Adipose tissue (tissue), 3 donors: ENCODE measurements at places on chromosomes 16 and 17. TPM values are rescaled to one million over a fixed set of nuclear protein-coding genes. Genes with fewer than 3 reads are reported as not detected.

Gene HS3ST3B1
- polyA plus RNA-seq, result 0.67 TPM

Gene MYOCD
- polyA plus RNA-seq, result 0.64 TPM

Gene TRPV3
- polyA plus RNA-seq, result 0.31 TPM

Gene DNAH9
- 2.2 TPM for polyA plus RNA-seq

Gene TRIM37
- polyA plus RNA-seq, result 10.2 TPM

Gene KCTD19
- polyA plus RNA-seq, result not detected

Gene SOST
- not detected for polyA plus RNA-seq

Gene KRTAP4-5
- polyA plus RNA-seq, result not detected

Gene SOX9
- 10.9 TPM for polyA plus RNA-seq

Gene CYLD
- 11.9 TPM for polyA plus RNA-seq

Gene KDM6B
- polyA plus RNA-seq, result 21.6 TPM

Gene TBC1D3I
- not detected for polyA plus RNA-seq

Gene PNMT
- 3.3 TPM for polyA plus RNA-seq

Gene MT1E
- polyA plus RNA-seq, result 256 TPM

Gene ARHGAP44
- 2.2 TPM for polyA plus RNA-seq

Gene SDR42E1
- 2.6 TPM for polyA plus RNA-seq

Gene ACSM5
- 16.9 TPM for polyA plus RNA-seq

Gene WFDC1
- polyA plus RNA-seq, result 1.6 TPM

Gene CLDN9
- polyA plus RNA-seq, result not detected

Gene TLCD2
- 16.6 TPM for polyA plus RNA-seq

Gene HBQ1
- polyA plus RNA-seq, result not detected

Gene TMEM98
- 47.1 TPM for polyA plus RNA-seq

Gene ACSM2A
- polyA plus RNA-seq, result 0.90 TPM

Gene CCL4L2
- polyA plus RNA-seq, result not detected

Gene MYH4
- polyA plus RNA-seq, result not detected

Gene KRTAP9-4
- not detected for polyA plus RNA-seq

Gene NTN1
- 3.7 TPM for polyA plus RNA-seq

Gene KCNG4
- polyA plus RNA-seq, result not detected
